ENCODE measurements at places on chromosomes 13 and 19. TPM values are rescaled to one million over a fixed set of nuclear protein-coding genes. Genes with fewer than 3 reads are reported as not detected.

CD22 gene
- total RNA-seq: 2.6 TPM

SPRYD7 gene
- 2.6 TPM for total RNA-seq

- DNase-seq: no peak
Measured at GRCh38 chr13:76830805-76831204, 55.4 kb downstream of the KCTD12 start.

GRCh38 chr13:74132776-74133656 is 1.2 kb downstream of the KLF12 start:
- DNase-seq: peak; percentile 62

GRCh38 chr19:22427547-22427946 is 5.4 kb upstream of the ZNF98 start:
- no peak for DNase-seq

DNA sequence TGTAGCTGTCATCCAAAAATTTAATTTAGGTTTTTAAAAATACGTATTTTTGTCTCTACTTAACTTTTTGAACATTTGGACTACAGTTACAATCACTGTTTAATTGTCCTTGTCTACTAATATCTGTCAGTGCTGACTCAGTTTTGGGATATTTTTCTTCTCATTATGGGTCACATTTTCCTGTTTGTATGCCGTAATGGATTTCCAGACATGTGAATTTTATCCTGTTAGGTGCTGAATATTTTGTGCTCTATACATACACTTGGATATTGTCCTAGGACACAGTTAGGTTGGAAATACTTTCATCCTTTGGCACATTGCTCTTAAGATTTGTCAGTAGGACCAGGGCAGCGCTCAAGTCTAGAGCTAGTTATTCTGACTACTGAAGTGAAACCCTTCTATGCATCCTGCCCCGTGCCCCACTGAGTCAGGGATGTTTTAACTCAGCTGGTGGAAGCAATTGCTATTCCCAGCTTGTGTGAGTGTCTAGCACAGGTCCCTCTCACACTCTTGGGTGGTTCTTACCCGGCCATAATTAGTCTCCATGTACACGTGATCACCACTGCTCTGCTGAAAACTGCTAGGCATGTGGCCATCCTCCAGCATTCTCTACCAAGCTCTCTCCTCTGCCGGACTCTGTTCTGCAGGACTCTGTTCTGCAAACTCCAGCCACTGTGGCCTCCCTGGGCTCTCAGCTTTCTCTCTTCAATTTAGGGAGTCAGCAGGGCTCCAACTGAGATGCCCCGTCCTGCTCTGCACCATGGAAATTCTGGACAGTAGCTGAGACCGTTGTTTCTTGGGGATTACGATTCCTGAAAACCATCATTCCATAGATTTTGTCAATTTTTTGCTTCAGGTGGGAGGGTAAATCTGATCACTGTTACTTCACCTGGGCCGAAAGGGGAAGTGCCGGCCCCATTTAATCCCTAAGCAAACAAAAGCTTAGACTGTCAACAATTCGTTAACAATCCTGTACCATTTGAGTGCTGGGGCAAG is 11.1 kb downstream of the PROZ start:
- DNase-seq: no peak

DNA sequence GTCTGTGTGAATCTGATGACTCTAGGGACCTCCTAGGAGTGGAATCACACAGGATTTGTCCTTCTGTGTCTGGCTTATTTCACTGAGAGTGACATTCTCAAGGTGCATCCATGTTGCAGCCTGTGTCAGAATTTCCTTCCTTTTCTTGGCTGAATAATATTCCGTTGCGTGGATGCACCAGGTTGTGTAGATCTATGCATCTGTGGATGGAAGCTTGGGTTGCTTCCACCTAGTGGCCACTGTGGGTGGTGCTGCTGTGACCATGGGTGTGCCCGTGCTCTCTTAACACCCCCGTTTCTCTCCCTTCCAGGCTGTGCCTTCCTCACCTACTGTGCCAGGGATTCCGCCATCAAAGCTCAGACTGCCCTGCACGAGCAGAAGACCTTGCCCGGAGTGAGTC is 26.2 kb downstream of the CELF5 start:
- peak; percentile 61 for DNase-seq

DNA sequence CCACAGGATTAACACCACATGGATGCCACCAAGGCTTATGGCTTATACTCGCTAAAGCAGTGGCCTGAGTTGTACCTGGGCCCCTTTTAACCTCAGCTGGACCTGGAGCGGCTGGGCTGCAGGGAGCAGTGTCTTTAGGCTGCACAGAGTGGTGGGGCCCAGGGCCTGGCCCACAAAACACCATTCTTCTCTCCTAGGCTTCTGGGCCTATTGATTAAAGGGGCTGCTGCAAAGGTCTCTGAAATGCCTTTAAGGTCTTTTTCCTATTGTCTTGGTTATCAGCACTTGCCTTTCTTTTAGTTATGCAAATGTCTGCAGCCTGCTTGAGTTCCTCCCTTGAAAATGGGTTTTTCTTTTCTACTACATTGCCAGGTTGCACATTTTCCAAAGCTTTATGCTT is 973.9 kb upstream of the PRR20A start:
- no peak for DNase-seq

LILRB5 gene
- not detected for total RNA-seq

- DNase-seq: no peak
Measured at GRCh38 chr19:17306285-17306714, 628 bp downstream of the MRPL34 start.

- DNase-seq: no peak
Measured at GRCh38 chr13:52646967-52647366, 4.7 kb downstream of the HNRNPA1L2 start.

- no peak for DNase-seq
Measured at GRCh38 chr19:49188626-49189200, 31.1 kb downstream of the TRPM4 start.

ZNF709 gene
- 2.4 TPM for total RNA-seq

CYP2F1 gene
- total RNA-seq: not detected

- no peak for DNase-seq
Measured at GRCh38 chr13:111033172-111034130, 81.7 kb upstream of the ARHGEF7 start.

TMEM150B gene
- total RNA-seq: not detected

- no peak for DNase-seq
Measured at GRCh38 chr13:64423467-64423866, 2806.7 kb downstream of the PCDH9 start.

DNA sequence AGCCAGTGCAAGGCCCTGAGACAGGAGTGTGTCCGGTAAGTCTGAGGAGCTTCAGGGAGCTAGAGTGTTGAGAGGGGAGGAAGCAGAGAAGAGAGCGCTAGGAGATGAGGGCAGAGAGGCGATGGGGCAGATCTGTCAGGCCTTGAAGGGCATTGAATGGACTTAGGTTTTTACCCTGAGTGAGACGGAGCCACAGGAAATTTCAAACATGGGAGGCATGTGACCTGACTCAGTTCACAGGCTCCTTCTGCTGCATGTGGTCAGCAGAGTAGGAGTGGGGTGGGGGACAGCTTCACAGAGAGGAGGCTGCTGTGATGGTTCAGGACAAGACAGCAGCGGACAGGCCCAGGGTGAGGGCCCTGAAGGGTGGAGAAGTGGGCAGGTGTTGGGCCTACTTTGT is 2.5 kb upstream of the FAM98C start:
- no peak for DNase-seq

GPR4 gene
- not detected for total RNA-seq

DNA sequence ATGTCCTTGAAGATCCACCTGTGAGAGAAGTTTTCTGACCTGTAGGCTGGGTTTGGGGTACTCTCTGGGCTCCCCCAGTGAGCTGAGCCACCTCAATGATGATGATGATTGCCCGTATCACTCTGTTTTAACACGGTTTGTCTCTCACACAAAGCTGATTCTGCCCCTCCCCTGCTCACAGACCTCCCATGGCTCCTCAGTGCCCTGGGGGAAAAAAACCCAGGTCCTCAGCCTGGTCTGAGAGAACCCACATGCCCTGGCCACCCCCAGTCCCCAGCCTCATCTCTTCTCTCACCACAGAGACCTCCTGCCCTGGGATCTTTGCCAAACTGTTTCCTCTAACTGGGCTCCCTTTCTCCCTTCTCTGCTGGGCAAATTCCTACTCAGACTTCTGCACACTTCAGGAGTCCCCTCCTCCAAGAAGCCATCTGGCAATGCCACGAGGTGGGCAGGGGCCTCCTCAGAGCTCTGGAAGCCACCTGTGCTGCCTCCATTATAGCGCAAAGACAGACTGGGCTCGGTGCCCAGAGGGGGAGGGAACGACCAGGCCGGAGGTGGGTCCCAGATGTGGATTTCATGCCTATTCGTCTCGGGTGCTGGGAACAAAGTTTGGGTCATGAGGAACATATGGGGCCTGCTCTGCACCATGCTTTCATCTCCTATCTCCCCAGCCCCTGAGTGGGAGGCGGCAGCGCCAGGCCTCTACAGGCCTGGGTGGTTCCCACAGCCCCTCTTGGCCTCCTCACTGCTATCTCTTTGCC is 8.5 kb upstream of the CA11 start:
- DNase-seq: no peak

DNA sequence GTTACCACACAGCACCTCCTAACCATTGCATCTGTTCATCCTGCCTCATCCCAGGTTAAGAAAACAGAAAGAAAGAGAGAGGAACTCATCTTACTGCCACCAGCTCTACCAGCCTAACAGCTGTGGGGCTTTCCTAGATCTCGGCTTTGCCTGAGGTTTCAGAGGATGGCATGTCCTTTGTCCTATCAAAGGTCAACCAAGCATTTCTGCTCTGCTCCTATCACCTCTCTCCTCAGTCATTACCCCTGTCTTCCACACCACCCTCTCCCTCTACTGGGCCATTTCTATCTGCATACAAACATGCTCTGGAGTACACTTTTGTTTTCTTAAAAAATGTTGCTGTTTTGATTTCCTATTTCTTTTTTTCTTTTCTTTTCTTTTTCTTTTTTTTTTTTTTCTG is 393.3 kb downstream of the IRS2 start:
- DNase-seq: no peak

ZNF682 gene
- 8.1 TPM for total RNA-seq

KLF1 gene
- 0.21 TPM for total RNA-seq

GRCh38 chr19:45824041-45824471 is 8.9 kb upstream of the RSPH6A start:
- DNase-seq: no peak

OR7D2 gene
- 0.14 TPM for total RNA-seq

DNA sequence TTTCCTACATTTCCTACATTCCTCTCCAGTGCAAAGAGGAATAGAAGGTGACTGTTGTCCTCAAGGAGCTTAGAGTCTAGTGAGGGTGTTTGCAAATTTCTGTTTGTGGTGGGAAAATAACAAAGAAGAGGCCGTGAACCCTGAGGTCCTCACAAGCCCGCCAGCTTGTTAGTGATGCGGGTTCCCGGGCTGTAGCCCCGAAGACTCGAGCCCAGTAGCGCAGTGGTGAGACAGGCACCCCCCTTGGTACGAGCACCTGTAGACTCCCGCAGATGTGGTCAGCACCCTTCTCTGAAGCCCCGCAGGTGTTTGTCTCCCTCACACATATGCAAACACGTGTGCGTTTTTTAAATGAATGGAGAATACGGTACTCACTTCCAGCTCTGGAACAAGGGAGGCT is 26.5 kb upstream of the SPACA7 start:
- DNase-seq: no peak

- DNase-seq: no peak
Measured at GRCh38 chr19:6733338-6734095, 3.9 kb downstream of the GPR108 start.

- DNase-seq: no peak
Measured at GRCh38 chr19:575527-576506, 3.4 kb downstream of the BSG start.

DNA sequence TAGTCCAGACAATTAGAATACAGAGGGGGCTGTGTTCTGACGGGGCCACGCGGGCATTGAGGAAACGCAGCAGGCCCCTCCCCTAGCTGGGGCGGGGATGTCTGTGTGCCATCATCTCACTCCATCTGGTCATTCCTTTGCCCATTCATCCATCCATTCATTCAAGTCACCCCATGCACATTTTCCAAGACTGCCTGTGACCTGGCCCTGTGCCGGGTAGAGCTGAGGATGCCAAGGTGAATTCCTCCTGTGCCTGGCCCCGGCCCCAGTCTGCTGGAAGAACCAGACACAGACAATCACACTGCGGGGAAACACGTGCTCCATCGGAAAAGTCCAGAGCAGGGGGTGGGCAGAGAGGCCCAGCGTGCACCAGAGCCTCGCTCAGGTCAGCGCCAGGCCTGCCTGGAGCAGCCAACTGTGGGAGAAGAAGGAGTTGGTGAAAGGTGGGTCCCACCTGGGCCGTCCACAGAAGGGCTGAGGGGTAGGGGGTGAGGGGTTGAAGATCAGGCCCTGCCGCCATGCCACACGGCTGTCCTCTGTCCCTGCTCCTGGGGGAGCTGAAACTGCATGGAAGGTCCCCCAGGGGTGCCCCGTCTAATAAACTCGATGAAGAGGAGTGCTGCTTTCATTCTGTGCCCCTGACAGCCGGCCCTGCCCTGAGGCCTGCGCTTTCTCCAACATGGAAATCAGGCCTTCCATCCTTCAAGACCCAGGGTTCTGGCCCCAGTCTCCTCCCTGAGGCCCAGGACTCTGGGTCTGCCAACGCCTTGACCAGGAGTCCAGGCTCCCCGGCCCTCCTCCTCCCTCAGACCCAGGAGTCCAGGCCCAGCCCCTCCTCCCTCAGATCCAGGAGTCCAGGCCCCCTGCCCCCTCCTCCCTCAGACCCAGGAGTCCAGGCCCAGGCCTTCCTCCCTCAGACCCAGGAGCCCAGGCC is 1.6 kb upstream of the CACNG6 start:
- DNase-seq: no peak

- no peak for DNase-seq
Measured at GRCh38 chr13:47409778-47410177, 512.9 kb upstream of the HTR2A start.

DNA sequence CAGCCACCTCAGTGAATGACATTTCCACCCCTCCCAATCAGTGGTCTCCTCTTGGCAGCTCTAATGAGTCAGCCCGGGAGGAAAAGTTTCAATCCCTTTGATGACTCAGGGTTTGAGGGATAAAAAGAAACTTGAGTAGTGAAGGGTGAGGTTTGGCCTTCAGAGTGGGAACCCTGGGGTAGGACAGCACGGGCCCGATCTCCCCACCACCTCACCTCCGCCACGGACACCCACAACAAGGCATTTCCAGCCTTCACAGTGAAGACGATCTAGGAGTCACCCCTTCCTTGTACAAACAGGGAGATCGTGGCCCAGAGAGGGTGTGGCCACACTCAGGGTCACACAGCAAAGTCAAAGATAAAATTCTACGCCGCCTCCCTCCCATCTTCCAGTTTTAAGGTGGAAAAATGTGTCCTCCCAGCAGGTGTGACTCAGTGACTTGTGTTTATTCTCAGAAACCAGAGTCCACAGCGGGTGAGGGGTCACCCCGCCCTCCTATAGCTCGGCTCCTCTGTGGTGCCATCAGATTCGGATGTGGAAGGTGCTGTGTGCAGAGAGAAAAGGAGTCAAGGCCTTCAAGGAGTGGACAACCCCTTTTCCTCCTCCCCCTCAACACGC is 12.3 kb downstream of the CIB3 start:
- peak; percentile 52 for DNase-seq

GRCh38 chr19:2552859-2553258 is 76.9 kb downstream of the GADD45B start:
- peak; percentile 78 for DNase-seq

GRCh38 chr19:50531171-50531612 is 17.5 kb upstream of the ASPDH start:
- no peak for DNase-seq

TMC4 gene
- total RNA-seq: 0.24 TPM

- no peak for DNase-seq
Measured at GRCh38 chr19:18626906-18627305, 9.9 kb upstream of the KLHL26 start.

ZNF844 gene
- total RNA-seq: 1.6 TPM

ABCC4 gene
- 8.1 TPM for total RNA-seq

ZNF541 gene
- total RNA-seq: 0.33 TPM

ACP7 gene
- total RNA-seq: not detected

All from activated naive CD4-positive, alpha-beta T cell treated with anti-CD3 and anti-CD28 coated beads for 36 hours (primary cell).